GM13976 (cell line): ENCODE measurements at places on chromosomes 1 and 21.

GRCh38 chr1:68811806-68812205 is 314.9 kb upstream of the DEPDC1 start:
- DNase-seq, result no peak

- no peak for DNase-seq
These were observed 14.4 kb upstream of the PPP1R15B start for GRCh38 chr1:204426035-204426436.

GRCh38 chr1:107430540-107431228 is 289.8 kb downstream of the NTNG1 start:
- no peak for DNase-seq

GRCh38 chr1:218743861-218744505 is 398.8 kb downstream of the TGFB2 start:
- DNase-seq, result no peak

- no peak for DNase-seq
These were observed 504.4 kb upstream of the PLXNA2 start for GRCh38 chr1:208748387-208749165.

DNA sequence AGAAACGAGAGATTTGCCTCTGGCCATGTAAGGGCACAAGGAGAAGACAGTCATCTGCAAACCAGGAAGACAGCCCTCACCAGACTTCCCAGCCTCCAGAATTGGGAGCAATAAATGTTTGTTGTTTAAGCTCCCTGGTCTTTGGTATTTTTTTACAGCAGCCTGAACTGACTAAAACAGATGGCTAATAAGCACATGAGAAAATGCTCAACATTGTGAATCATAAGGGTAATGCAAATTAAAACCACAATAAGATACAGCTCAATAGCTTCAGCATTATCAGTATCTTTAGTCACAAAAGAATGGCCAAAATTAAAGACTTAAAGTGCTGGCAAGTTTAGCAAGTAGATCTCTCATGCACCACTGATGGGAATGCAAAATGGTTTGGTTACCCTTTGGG is 11.7 kb downstream of the UBE2G2 start:
- no peak for DNase-seq
